Mesothelial cell of epicardium (in vitro differentiated cells): ENCODE measurements at places on chromosomes 1 and 21.

GRCh38 chr1:65222340-65222940, 74.4 kb downstream of the AK4 start:
- no peak for DNase-seq

GRCh38 chr1:201404722-201405483, 5.8 kb upstream of the LAD1 start:
- no peak for DNase-seq

DNA sequence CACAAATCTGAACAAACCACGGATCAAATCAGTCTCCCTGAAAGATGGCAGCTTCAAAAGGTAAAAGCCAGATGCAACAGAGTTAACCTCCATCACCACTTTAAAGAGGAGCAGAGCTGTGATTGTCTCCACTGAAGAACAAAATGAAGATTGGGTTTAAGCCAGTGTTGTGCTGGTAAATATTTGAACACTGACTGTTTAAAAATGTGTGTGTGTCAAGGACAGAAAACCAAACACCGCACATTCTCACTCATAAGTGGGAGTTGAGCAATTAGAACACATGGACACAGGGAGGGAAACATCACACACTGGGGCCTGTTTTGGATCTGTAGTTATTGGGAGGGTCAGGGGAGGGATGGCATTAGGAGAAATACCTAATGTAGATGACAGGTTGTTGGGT, 83.9 kb downstream of the ST6GALNAC5 start:
- DNase-seq, result no peak

GRCh38 chr1:152386940-152387339, 27.1 kb downstream of the CRNN start:
- no peak for DNase-seq

GRCh38 chr21:20265707-20266440, 732.3 kb upstream of the NCAM2 start:
- no peak for DNase-seq

DNA sequence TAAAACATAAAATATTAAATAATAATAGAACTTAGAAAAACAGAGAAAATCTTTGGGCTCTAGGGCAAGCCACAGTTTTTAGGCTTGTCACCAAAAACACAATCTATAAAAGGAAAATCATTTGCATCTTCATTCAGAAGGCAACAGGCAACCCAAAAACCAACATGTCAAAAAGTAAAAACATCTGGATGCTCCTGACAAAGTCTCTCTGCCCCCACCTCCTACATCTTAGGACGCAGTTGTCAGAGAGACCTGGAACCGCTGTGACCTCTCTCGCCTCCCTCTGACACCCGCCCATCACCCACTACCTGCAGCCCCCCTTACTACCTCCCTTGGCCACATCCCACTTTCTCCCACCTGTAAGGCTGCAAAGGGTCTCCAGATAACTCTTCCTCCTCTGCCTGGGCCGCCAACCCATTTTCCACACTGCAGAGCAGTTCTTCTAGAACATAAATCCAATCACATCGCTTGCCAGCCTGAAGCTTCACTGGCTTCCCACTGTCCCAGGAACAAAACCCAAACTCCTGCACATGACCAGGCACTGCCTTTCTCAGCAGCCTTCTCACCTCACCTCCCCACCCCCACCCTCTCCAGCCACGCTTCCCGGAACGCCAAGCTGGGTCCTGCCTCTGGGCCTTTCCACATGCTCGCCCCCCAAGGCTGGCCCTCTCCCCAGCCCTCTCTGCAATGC, 14.7 kb downstream of the PRDM15 start:
- no peak for DNase-seq

GRCh38 chr1:2595812-2596529, 9.4 kb downstream of the PRXL2B start:
- no peak for DNase-seq

GRCh38 chr1:87113313-87113712, 198.9 kb downstream of the HS2ST1 start:
- no peak for DNase-seq

DNA sequence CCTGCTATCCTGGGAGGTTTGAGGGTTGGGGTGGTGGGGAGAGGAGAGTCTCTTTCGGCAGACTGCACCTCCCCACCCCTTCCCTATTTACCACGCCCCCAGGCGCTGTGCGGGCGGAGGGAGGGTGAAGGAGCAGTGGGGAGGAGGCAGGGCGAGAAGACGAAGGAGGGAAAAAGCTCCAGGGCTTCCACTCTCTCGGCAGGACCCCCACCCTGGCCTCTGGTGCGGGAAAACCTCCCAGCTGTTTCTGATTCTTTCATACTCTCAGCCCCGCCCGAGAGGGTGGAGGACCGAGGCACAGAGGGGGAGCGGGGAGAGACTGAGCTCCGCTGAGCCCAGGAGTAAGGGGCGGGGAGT, 866 bp upstream of the WNT2B start:
- no peak for DNase-seq

GRCh38 chr1:182406012-182406411, 5.5 kb upstream of the TEDDM1 start:
- no peak for DNase-seq

DNA sequence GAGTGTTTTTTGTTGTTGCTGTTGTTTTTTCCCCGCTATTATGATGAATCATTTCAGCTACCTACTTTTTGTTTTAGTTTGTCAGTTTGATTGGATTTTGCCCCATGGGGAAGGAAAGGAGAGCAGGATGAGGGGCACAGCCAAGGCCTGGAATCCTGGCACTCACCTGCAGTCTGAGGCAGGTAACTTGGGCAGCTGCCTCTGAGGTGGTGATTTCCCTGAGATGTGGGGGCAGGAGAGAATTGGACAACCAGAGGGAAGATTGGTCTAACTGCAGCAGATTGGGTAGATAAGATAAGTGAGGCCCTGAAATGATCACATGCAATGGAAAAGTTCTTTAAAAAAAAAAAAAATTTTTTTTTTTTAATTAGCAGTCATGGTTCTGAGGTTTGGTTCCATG, 1.5 kb upstream of the LAX1 start:
- DNase-seq, result no peak

DNA sequence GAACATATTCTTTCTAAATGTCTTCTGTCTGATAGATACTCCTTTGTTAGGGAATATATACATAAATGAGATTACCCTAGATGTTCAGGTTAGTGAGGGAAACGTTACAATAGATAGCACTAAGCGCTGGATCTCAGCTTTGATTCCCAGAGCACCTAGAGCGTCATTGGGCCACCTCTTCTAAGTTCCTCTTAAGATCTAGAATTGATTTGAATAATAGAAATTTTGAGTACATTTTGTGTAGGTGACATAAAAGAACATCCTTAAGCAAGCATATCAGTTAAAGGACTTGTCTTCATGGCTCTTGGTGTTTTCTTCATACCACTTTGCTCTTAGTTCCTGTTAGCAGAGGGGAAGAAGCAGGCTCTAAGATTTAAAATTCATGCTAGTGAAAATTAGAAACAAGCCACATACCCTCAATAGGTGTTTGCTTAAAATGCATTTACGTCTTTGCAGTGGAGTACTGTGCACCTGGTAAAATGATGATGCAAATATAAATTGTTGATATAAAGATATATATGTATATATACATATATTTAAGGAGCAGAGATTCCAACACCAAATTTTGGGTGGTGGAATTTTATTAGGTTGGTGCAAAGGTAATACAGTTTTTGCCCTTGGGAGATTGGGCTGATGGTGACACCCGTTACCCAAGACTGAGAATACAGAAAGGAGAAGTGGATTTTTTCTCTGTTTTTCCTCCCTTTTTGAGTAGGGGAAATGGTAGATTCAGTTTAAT, 47.1 kb downstream of the DYRK1A start:
- no peak for DNase-seq

DNA sequence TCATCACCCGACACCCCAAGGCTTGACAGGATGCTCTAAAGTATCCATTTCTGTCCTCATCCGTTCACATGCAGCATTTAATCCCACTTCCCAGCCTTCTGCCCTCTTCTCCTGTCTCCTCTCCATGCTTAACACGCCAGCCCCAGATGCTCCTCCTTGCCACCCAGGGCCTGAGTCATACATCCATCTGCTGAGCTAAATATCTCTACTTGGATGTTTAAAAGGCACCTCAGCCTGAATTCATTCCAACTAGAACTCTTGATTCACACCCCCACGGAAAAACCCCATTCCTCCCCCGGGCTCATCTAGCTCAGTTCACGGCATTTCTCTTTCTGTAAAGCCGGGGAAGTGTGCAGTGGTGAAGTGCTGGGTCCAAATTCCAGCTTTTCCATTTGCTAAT, 27.7 kb downstream of the TEX35 start:
- no peak for DNase-seq

- DNase-seq, result no peak
Observed at GRCh38 chr1:235339746-235340145, 11.4 kb downstream of the GGPS1 start.

DNA sequence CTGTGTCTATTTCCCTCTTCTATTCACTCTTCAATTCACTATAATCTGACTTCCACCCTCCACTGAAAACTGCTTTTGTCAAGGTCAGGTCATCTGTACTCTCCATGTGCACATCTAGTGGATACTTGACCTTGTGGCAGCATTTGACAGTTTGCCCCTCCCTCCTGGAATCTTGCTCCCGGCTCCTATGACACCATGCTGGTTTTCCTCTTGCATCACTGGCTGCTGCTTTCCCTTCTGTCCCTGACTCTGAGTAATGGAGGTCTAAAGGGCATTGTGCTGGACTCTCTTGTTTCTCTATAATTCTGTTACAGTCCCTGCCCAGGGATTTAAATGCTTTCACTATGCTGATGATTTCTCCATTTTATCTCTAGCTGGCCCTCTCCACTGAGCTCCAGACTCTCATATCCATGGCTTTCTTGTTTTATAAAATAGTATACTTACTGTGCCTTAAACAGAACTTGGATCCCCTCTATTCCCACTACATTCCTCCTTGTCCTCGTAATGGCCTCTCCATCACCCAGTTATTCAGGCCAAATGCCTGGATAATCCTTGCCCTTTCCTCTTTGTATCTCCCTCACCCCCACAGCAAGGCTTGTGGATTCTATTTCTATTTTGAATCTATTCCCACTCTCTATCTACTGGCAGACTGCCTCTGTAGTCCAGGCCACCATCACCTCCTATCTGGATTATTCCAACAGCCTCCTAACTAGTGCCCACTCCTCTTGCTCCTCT, 36.8 kb upstream of the PODN start:
- DNase-seq, result no peak

DNA sequence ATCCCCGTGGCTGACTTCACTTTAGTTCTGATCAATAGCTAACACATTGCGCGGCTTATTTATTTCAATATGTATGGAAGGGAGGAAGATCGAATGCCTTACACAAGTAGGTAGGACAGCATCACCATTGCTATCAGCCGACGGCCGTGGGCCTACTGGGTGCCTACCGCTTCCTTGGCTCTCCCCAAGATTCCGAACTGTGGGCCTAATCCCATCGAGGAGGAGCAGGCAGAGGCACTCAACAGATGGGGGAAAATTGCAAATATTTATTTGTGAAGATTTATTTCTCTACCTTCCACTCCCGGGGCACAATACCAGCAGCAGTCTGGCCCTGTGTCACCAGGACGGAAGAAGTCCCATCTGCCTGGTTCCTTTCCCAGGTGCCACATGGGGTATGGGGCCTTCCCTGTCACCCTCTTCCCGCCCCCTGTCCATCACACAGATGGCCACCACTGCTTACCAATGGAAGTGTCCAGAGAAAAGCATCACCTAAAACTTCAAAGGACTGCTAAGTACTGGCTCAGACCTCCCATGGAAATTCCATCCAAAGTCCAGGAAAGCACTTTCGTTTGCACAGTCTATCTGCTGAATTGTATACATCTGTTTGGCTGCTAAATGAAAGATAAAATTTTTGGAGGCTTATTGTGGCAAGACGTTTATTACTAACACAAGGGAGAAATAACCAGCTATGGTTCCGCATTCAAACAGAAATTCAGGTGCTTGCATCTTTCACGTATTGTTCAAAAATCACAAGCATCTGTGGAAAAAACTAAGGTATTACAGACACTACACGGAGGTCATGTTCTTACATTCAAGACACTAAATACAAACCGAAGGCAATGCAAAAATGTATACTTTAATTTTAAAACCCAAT, 11.8 kb downstream of the AGT start:
- no peak for DNase-seq

DNA sequence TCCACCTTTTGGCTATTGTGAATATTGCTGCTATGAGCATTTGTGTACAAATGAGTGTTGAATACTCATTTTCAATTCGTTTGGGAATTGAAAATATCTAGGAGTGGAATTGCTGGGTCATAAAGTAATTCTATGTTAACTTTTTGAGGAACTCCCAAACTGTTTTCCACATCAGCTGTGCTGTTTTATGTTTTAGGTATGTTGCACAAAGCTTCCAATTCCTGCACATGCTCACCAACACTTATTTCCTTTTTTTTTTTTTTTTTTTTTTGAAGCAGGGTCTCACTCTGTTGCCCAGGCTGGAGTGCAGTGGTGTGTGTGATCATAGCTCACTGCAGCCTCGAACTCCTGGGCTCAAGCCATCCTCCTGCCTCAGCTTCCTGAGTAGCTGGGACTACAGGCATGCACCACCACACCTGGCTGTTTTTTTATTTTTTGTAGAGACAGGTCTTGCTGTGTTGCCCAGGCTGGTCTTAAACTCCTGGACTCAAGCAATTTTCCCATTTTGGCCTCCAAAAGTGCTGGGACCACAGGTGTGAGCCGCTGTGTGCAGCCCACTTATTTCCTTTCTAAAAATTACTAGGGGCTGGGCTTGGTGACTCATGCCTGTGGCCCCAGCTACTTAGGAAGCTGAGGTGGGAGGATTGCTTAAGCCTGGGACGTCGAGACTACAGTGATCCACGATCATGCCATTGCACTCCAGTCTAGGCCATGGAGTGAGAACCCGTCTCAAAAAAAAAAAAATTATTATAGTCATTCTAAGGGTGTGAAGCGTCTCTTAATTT, 33.4 kb downstream of the TMCC2 start:
- no peak for DNase-seq

- DNase-seq, result no peak
Observed at GRCh38 chr1:109770331-109771095, 6.8 kb upstream of the EPS8L3 start.

- no peak for DNase-seq
Observed at GRCh38 chr1:28027238-28027637, 61.2 kb downstream of the EYA3 start.

GRCh38 chr1:244989813-244990212, 125.5 kb upstream of the HNRNPU start:
- no peak for DNase-seq

- DNase-seq, result no peak
Observed at GRCh38 chr1:19346026-19346425, 33.9 kb downstream of the SLC66A1 start.

GRCh38 chr1:167916766-167917511, 3.0 kb upstream of the ADCY10 start:
- no peak for DNase-seq

- DNase-seq, result no peak
Observed at GRCh38 chr1:30691480-30691879, 31.9 kb downstream of the MATN1 start.
